ENCODE measurements at places on chromosomes 3 and 15.
A peak's percentile ranks its signal among the peaks of the same experiment; 100 is the strongest.

DNA sequence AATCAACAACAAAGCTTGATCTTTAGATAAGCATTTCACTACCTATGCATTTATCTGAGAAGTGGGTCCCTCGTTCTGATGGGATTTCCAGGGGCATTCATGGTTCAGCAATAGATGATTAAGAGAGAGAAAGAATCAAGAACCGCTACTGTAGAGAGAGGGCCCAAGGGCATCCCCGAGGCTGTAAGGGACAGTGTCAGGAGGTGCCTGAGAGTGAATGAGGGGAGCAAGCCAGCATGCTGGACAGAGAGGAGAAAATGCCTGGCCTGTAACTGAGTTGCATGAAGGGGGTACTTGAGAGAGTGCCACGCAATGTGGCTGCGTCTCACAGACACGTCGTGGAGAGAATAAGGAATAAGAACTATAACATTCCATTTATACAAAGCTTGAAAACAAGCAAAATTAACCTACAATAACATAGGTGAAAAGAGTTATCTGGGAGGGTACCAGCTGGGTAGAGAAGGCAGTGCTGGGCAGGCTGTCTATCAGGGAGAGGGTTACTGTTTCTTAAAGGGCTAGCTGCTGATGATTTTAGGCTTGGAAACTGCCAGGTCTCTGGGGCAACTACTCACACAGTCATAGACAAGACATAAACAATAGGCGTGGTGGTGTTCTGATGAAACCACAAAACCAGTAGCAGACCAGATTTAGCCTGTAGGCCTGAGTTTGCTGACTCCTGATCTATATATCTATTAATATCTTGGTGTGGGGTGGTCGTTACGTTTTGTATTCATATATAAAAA, 374.6 kb upstream of the CFAP20DC start:
- no peak for DNase-seq

GRCh38 chr3:10927551-10927950, 65.0 kb upstream of the SLC6A1 start:
- no peak for DNase-seq

GRCh38 chr15:83613714-83614113, 40.2 kb upstream of the ADAMTSL3 start:
- DNase-seq = peak; percentile 43

- no peak for DNase-seq
Observed at GRCh38 chr3:14691719-14692118, 16.8 kb downstream of the C3orf20 start.

DNA sequence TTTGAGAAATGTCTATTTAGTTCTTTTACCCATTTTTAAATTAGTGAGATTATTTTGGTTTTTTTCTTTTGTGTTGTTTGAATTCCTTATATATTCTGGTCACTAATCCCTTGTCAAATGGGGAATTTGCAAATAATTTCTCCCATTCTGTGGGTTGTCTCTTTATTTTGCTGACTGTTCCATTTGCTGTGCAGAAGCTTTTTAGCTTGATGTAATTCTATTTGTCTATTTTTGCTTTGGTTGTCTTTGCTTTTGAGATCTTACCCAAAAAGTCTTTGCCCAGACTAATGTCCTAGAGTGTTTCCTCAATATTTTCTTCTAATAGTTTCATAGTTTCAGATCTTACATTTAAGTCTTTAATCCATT, 472.9 kb downstream of the TBL1XR1 start:
- DNase-seq = no peak

DNA sequence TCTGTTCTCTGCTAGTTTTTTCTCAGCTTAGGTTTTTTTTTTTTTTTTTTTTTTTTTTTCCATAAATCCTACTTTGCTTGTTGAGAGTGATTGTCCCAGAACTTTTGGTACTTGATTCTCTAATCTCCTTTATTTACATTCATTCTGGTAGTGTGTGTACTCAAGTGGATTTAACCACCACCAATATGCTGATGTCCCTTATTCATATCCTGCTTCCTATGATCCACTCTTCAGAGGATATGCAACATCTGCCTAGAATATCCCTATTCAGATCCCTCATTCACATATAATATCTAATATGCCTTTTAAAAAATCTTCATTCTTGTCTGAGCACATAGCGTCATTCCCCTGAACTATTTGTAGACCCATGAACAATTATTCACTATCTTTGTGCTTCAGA, 342.9 kb downstream of the VGLL3 start:
- DNase-seq = no peak

- peak; percentile 44 for DNase-seq
Observed at GRCh38 chr3:71498543-71498942, 85.0 kb downstream of the FOXP1 start.

- DNase-seq = peak; percentile 42
Observed at GRCh38 chr3:117285737-117286136, 576.2 kb downstream of the TUSC7 start.

DNA sequence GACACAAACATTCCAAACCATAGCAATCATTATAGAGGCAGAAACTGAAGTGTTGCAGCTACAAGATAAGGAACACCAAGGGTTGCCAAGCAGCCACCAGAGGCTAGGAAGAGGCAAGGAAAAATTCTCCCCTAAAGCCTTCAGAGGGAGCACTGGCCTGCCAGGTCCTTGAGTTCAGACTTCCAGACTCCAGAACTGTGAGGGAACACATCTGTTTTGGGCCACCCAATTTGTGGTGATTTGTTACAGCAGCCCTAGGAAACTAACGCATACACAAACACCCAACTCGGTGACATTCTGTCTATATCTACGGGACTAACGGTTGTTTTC, 54.6 kb downstream of the MB21D2 start:
- DNase-seq = no peak

DNA sequence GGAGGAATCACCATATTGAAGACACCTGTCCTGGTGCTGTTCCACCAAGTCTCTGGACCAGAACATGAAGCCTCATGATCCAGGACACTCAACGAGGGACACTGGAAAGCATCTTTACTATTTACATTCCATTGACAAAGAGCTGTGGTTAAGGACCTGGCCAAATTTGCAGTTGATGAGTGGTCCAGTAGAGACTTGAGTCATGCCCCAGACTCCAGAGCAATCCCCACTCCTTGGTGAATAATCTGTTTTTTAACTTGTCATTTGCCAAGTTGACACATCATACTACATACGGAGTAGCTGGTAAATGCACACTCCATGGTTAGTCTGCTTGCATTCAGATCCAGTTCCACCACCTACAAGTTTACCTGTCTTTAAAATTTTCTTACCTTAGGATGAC, 1.2 kb upstream of the COL6A6 start:
- DNase-seq = no peak

GRCh38 chr3:112409041-112409440, 76.1 kb downstream of the CD200 start:
- no peak for DNase-seq

- peak; percentile 99 for DNase-seq
Observed at GRCh38 chr3:52039846-52040245, 16.5 kb downstream of the DUSP7 start.

- no peak for DNase-seq
Observed at GRCh38 chr3:149384911-149385321, 7.5 kb upstream of the TM4SF1 start.

- DNase-seq = no peak
Observed at GRCh38 chr15:59051873-59052861, 52.8 kb upstream of the CCNB2 start.

GRCh38 chr3:94303897-94304296, 241.0 kb downstream of the NSUN3 start:
- no peak for DNase-seq

DNA sequence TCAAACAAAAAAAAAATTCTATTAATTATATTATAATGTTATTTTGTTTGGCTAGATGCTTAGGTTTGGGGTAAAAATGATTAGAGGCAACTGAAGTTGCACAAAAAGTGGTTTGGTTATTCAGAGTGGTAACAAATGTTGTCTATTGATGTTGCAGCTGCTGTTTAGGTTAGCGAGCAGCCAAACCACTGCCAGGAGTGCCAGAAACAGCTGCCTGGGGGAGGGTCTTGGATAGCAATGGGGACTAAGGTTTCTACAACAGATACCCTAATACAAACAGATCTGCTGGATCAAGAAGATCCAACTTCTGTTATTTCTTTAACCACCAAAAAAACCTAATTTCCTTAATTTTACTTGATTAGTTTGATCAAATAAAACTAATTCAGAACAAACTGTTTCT, 26.6 kb downstream of the BTLA start:
- DNase-seq = no peak

DNA sequence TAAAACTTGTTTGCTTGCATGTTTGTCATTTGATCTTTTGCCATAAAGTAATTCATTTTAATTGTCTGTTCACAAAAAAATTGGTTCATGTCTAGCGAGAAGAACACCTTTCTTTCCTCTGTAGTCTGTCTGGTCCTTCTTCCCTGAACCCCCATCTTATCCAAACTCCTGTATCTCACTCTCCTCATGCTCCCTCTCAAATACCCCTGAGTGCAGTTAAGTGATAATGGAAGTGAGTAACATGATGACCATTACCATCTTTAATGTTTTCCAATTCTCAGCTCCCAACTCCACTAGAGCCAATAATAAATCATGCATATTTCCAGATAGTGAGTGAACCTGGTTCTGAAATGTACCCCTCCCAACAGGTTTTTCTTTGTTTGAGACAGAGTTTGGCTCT, 14.2 kb upstream of the KCNMB3 start:
- DNase-seq = no peak

DNA sequence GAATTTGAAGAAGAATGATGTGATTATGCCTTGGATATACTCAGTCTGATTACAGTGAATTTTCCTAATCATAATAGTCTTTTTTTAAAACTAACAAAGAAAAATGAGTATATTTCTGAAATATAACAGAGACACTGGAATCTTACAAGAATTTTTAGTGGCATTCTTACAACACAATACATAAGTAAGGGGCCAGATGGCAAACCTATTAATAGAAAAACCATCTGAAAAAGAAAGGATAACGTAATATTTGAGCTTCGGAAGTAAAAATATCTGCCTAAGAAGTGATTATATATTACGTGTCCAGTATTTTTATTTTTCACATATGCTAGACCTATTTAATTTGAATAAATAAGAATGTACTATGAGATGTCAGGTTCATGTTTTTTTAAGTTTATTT, 452.8 kb downstream of the NAALADL2 start:
- no peak for DNase-seq

DNA sequence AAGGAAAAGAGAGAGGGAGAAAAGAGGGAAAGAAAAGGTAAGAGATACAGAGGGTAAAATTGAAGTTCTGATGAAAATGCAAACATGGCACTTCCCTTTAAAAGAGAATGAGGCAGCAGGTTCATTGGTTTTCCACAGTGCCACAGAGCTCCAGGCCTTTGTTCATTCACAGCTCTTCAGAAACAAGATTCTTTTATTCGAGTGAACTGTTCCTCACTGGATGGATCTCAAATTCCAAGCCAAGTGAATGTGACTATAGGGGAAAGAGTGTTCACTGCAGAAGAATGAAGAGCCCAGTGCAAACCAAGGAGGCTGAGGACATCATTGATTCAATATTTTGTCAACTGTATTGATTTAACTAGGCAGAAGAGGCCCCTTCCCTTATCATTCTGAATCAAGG, 280.3 kb upstream of the PROK2 start:
- peak; percentile 82 for DNase-seq

DNA sequence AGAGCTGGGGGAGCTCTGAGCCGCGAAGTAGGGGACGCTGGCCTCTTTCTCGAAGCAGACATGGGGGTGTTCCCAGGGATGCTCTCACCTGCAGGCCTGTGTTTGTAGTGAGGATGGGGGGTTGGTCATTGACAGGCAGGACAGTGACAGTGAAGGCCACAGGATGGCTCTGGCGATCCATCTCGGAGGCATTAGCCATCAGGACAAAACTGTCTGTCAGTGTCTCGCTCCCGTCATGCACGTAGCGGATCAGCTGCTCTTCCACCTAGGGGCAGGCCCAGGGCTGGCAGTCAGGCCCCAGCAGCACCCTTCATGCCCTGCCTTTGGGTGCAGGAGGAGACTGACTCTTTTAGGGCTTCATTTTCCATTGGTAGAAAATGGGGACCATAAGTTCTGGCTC, 28.0 kb downstream of the CSPG4 start:
- DNase-seq = no peak

GRCh38 chr3:146163584-146163983, 2.6 kb upstream of the PLOD2 start:
- DNase-seq = no peak

- DNase-seq = no peak
Observed at GRCh38 chr15:89475661-89476060, 20.7 kb downstream of the RHCG start.
